ENCODE measurements at places on chromosomes 12 and 14.
A peak's percentile ranks its signal among the peaks of the same experiment; 100 is the strongest.

DNA sequence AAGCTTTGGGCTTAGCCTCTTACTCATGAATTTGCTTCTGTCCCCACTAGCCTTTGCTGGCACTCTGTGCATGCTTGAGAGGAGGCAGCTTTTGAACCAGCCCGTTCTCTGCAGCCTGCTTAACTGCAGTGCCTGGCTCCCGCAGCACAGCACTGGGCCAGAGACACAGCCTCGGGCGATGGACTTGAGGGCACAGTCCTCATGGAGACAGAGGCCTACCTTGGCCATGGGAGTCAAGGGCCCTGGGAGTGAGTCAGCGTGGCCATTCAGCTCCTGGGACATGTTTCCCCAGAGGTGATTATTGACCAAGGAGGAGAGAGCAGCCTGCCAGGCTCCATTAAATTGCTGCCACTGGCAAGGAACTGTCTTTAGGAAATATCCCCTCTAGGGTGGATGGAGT lies 93.5 kb downstream of the SMOC1 start:
- DNase-seq = no peak

DNA sequence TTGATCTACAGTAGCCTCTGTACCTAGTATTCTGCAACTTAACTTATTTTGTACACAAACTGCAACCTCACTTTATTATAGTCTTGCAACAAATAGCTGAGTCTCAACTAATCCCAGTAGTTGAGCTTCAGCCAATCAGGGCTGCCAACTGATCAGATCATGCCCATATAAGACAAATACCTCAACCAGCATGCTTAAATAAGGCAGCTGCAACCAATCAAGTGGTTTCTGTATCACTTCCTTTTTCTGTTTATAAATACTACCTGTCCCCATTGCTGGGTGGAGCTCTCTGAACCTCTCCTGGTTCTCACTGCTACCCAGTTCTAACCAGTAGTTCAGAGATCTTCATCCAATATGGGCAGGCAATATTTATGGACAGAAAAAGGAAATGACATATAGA lies 248.5 kb upstream of the FBXO33 start:
- no peak for DNase-seq

DNA sequence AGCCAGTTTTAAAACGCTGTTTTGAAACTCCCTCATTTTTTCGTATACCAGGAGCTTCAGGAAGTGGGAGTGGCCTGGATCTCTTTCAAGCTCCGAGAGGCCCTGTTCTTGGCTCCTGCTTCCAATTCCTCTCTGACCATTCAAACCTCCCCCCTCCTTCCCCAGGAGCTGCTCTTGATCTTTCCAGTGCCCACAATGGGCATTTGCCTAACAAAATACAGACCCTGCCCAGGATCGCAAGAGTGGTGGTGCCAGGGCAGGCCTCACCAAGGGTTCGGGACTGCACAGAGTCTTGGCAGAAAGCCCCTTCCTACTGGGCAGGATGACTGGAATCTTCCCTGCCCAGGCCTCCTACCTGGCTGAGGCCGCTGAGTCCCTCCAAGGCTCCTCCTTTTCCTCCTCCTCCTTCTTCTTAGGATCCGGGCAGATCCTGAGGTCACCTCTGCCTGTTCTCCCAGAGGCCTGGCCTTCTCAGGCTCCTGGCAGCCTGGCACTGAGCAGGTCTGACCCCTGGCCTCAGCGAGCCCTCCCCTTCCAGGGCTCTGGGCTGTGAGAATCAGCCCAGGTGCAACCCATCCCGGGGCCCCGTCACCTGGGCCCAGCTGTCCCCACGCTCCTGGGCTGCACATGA lies 46.9 kb upstream of the NOS1 start:
- no peak for DNase-seq

- DNase-seq = no peak
These were observed 308.2 kb downstream of the ATP23 start for GRCh38 chr12:58249610-58250009.

- no peak for DNase-seq
These were observed 93.2 kb downstream of the FLRT2 start for GRCh38 chr14:85622986-85623685.

GRCh38 chr12:123941000-123941399 lies 31.6 kb downstream of the CCDC92 start:
- no peak for DNase-seq

- DNase-seq = no peak
These were observed 11.2 kb upstream of the AJUBA start for GRCh38 chr14:22993517-22993916.

GRCh38 chr12:102535306-102535705 lies 54.9 kb upstream of the IGF1 start:
- DNase-seq = no peak

DNA sequence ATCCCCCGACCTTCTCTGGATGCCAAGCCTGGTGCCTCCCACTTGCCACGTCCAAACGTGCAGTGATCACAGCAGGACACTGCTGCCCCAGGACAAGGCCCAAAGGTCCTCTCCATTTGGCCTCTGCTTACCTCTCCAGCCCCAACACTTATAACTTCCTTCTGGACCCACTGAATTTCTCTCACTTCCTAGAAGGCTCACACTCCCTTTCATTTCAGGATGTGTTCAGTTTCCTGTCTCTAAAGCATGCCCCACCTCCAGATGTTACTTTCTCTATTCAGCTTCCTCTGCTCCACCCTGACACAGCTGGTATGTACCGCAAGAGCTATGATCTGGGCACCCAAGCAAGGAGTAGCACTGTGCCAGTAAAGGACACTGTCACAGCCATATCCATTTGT lies 33.0 kb downstream of the CDKL1 start:
- no peak for DNase-seq

GRCh38 chr14:71625175-71625574 lies 307.1 kb upstream of the RGS6 start:
- no peak for DNase-seq

GRCh38 chr12:9404031-9404430 lies 195.8 kb upstream of the PZP start:
- no peak for DNase-seq

DNA sequence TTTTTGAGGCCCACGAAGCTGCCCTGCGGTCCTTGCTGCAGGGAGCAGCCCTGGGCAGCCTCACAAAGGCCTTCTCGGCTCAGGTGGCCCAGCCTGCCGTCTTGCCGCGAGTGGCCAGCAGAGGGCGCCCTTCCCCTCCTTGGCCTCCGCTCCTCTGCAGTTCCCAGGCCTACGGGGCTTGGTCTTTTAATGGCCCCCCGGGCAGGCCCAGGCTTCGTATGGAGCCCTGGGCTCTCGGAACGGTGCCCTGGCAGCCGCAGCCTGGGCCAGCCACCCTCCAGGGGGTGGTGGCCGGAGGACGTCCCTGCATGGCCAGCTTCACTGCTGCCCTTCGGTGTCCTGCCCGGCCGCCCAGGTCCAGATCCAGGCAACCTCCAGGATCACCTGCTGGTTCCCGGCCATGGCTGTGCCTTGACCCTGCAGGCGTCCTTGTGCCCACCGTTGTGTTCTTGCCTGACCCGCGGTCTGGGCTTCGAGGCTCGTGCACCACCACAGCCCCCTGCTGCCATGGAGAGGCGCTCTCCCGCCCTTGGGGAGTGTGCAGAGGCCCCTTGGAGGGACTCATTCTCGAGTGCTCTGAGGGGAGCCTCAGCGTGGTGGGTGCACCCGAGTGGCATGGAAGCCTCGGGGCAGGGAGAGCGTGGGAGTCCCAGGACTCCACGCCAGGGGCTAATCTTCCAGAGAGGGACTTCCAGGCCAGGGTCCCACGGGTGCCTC lies 9.4 kb downstream of the ASPG start:
- DNase-seq = peak; percentile 66

GRCh38 chr14:32259368-32260013 lies 56.4 kb upstream of the RNU6-8 start:
- no peak for DNase-seq

DNA sequence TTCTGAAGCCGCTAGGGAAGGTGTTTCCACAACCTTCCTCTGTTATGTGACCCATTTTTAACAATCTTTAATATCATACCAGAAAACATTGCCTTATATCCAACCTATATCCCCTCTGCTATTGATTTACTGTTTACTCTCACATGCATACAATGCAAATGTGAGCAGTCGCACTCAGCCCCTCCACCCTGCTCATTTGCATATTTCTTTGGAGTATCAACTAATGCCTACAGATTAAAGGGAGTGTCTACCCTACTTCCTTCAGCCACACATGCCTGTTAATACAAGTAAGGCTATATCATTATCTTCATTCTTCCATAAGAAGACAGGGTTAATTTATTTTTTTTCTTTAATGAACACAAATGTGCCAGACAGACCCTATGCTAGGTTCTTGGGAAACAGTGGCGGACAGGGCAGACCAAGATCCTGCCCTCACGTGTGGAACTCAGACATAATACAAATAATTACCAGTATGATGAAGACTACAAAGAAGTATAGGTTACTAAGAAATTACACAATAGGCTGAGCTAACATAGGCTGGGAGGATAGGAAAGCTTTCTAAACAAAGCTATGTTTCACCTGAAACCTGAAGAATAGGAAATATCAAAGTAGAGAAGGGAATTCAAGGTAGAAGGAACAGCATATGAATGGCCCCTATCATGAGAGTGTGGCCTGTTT lies 107.3 kb upstream of the MDM1 start:
- no peak for DNase-seq

GRCh38 chr12:58079806-58080205 lies 138.4 kb downstream of the ATP23 start:
- DNase-seq = no peak

DNA sequence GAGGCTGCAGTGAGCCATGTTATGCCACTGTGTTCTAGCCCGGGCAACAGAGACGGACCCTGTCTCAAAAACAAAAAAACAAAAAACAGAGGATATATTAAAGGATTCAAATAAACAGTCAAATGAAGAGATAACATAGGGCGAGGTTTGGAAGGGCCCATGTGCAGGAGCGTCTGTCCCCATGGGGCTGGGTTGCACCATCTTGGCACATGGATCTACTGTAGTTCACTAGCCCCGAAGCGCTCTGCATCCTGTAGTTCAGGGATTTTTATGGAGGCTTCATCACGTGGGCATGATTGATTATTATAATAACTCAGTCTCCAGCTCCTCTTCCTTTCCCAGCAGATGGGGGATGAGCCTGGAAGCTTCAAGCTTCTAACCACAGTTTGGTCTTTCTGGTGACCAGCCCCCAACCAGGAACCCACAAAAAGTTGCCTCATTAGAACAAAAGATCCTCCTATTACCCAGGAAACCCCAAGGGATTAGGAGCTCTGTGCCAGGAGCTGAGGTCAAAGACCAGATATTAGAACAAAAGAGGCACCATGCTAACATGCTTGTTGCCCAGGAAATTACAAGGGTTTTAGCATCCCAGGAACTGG lies 59.9 kb downstream of the HCAR2 start:
- DNase-seq = no peak

GRCh38 chr12:102977945-102978706 lies 20.7 kb downstream of the ASCL1 start:
- DNase-seq = no peak

DNA sequence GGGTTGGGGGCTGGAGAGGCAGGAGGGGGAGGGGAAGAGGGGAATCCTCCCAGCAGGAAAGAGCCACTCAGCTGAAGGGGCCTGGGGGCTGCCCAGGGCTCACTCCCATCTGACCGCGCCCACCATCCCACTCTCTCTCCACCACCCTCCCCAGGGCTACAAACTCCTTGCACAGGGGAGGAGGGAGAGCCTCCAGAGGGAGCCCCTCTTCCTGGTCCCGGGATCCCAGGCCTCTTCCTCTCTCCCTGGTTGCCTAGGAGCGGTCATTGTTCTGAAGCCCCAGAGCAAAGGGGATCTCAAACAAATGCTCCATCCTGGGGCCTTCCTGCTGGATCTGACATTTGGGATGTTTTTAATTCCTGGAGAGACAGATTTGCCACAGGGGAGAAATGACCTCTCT lies 39.8 kb upstream of the DLK1 start:
- no peak for DNase-seq

DNA sequence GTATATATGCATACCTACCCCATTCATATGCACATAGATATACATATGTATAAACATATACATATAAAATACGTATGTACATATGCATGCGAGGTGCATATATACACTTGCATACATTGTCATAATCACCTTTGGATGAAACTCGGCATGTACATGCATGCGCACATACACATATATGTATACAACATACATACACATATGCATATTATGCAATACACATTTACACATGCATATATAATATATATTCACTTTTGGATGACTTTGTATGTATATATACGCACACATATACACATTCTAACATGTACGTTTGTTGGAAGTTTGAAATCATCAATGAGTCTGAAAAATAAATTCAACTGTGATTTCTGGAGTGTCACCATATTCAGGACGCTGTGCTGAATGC lies 401.6 kb upstream of the TBX3 start:
- DNase-seq = no peak

- peak; percentile 10 for DNase-seq
These were observed 112.9 kb downstream of the DAAM1 start for GRCh38 chr14:59301354-59301753.

GRCh38 chr12:31370531-31371255 lies 44.7 kb upstream of the SINHCAF start:
- no peak for DNase-seq

GRCh38 chr14:34646570-34647255 lies 16.8 kb upstream of the SNX6 start:
- DNase-seq = no peak

GRCh38 chr12:119791453-119791852 lies 85.7 kb downstream of the CIT start:
- DNase-seq = no peak

- no peak for DNase-seq
These were observed 6.5 kb downstream of the KRT86 start for GRCh38 chr12:52280796-52281560.

DNA sequence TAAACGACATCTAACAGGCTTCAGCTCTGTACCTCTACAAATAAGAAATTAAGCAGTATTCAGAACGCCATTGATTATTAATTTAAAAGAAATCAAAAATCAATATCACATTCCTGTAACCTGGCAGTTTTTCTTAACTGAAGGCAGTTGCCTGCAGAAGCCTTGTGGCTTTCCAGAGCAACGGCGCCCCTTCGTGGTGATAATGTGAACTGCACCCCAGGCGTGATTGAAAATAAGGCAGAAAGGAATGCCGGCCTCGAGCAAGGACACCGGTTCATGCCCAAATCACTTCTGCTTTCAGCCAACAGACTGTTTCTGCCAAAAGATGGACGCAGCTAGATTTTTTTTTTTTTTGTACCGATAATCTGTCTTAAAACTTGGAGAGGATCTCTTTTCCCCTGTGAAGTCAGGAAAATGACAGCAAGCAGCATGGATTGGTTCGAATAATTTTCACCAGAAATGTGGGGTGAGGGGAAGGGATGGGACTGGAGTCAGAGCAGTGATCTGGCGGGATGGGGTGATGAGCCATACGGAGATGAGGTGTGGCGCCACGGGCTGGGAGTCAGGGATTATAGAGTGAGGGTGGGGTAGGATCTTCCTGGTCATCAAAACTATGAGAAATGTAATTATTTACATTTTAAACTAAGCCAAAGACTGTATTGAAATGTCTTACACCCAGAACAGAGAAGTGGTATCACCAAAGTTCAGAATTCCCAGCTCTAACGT lies 473.0 kb downstream of the DPF3 start:
- peak; percentile 69 for DNase-seq

- no peak for DNase-seq
These were observed 25.3 kb downstream of the NUAK1 start for GRCh38 chr12:106113446-106113823.

- DNase-seq = no peak
These were observed 476.9 kb upstream of the SYT1 start for GRCh38 chr12:78387721-78388120.

Measured in activated CD4-positive, alpha-beta T cell treated with anti-CD3 and anti-CD28 coated beads, Interleukin-2, amount 50 U/mL, for 24 hours (primary cell).